ENCODE measurements at places on chromosomes 11 and 22. TPM values are rescaled to one million over a fixed set of nuclear protein-coding genes. Genes with fewer than 3 reads are reported as not detected.

Gene OR52H1
- polyA plus RNA-seq, result 0.17 TPM

Gene MYO18B
- polyA plus RNA-seq, result 0.20 TPM

Gene MMP1
- polyA plus RNA-seq, result 0.27 TPM

Gene INPP5J
- polyA plus RNA-seq, result 4.2 TPM

Gene OR52I1
- 0.12 TPM for polyA plus RNA-seq

Gene RPUSD4
- polyA plus RNA-seq, result 39.5 TPM

Gene C22orf31
- polyA plus RNA-seq, result 1.5 TPM

Gene OR5P2
- not detected for polyA plus RNA-seq

Gene SYCE3
- polyA plus RNA-seq, result 0.58 TPM

Gene PAK1
- 81.5 TPM for polyA plus RNA-seq

Gene MS4A15
- polyA plus RNA-seq, result not detected

Gene BSCL2
- polyA plus RNA-seq, result 72.7 TPM

Gene SNX32
- 2.1 TPM for polyA plus RNA-seq

Gene TST
- polyA plus RNA-seq, result 62.0 TPM

Gene PLAAT5
- polyA plus RNA-seq, result 0.48 TPM

Gene FADS2
- polyA plus RNA-seq, result 148 TPM

Gene ADAMTS15
- 65.7 TPM for polyA plus RNA-seq

Gene NPAS4
- polyA plus RNA-seq, result 0.13 TPM

Gene LDLRAD3
- polyA plus RNA-seq, result 23.1 TPM

Gene SERHL2
- 10.4 TPM for polyA plus RNA-seq

Gene INSC
- polyA plus RNA-seq, result 0.78 TPM

Gene SOX6
- polyA plus RNA-seq, result 20.4 TPM

Gene VSIG2
- polyA plus RNA-seq, result 9.3 TPM

Gene RIC3
- 10.9 TPM for polyA plus RNA-seq

Gene TECTA
- 2.4 TPM for polyA plus RNA-seq

Gene SCGB1D2
- polyA plus RNA-seq, result 3.2 TPM

Gene OR10G6
- not detected for polyA plus RNA-seq

Gene DNHD1
- polyA plus RNA-seq, result 13.2 TPM

Gene OR51I1
- polyA plus RNA-seq, result not detected

Gene MYEOV
- polyA plus RNA-seq, result 5.0 TPM

Gene FAM111B
- polyA plus RNA-seq, result 12.1 TPM

Gene TSKU
- polyA plus RNA-seq, result 22.7 TPM

Gene OR51E2
- 0.65 TPM for polyA plus RNA-seq

Gene GLYAT
- polyA plus RNA-seq, result 174 TPM

Gene SPINDOC
- 43.1 TPM for polyA plus RNA-seq

Gene OR51B5
- 0.34 TPM for polyA plus RNA-seq

Gene ZNF280B
- 4.6 TPM for polyA plus RNA-seq

Gene MMP12
- polyA plus RNA-seq, result 4.7 TPM

Gene TUBA8
- 4.2 TPM for polyA plus RNA-seq

Gene GP1BB
- 4.8 TPM for polyA plus RNA-seq

Gene SHANK2
- polyA plus RNA-seq, result 26.2 TPM

Gene UVRAG
- 15.6 TPM for polyA plus RNA-seq

Gene MMP3
- polyA plus RNA-seq, result not detected

Gene OR2AG2
- 0.07 TPM for polyA plus RNA-seq

Data from renal pelvis (tissue), 12 donors.